ENCODE measurements at places on chromosomes 2 and 18.

DNA sequence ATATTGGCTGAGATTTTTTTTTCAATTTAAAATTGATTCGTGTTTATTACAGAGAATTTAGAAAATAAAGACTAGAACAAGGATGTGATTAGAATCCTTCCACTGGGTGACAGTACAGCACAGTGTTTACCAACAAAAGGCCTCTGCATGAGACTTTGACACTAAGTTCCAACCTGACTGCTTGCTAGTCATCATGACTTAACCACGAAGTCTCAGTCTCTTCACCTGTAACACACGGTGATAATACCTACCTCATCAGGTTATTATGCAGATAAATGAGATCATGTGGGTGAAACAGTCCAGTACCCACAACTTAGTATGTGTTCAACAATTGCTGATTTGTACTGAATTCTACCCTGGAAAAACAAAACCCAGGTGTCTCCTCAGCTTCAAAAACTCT is 151.2 kb downstream of the STK39 start:
- no peak for DNase-seq

DNA sequence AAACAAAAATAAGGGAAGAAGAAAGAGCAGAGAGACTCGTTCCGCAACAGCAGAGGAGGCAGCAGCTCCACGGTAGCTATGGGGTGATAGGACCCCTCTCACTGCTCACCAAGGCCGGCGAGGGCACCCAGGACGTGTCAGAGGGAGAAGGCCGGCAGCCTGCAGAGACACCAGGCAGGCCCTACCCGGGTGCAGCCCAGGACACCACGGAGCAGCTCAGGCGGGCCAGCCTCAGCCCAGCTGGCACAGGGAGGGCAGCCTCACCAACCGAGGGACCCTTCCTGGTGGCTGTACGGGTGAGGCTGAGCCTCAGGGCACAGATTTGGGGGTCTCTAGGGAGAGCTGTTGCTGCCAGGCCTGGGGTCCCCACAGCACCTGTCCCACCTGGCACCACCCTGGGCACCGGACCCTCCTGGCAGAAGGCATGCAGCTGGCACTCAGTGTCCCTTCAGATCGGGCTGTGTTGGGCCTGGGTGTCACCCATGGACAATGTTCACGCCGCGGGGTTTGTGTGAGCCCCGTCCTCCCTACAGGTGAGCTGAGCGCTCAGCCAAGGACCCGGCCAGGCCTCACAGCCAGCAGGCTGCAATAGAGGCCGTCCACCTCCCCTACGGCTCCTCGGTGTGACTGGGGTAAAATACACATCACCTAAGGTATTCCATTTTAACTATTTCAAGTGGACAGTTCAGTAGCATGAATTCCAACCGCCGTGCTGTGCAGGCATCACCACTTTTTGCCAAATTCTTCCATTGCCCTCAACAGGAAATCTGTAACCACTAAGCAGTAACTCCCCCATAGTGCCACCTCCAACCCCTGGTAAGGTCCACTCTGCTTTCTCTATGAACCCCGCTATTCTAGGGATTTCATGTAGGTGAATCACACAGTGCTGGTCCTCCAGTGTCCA is 21.6 kb downstream of the KCNG2 start:
- DNase-seq = no peak

- DNase-seq = no peak
These were observed 325.5 kb upstream of the MEIS1 start for GRCh38 chr2:66109419-66109818.

GRCh38 chr2:41420219-41420618 is 627.6 kb upstream of the PKDCC start:
- DNase-seq = no peak

DNA sequence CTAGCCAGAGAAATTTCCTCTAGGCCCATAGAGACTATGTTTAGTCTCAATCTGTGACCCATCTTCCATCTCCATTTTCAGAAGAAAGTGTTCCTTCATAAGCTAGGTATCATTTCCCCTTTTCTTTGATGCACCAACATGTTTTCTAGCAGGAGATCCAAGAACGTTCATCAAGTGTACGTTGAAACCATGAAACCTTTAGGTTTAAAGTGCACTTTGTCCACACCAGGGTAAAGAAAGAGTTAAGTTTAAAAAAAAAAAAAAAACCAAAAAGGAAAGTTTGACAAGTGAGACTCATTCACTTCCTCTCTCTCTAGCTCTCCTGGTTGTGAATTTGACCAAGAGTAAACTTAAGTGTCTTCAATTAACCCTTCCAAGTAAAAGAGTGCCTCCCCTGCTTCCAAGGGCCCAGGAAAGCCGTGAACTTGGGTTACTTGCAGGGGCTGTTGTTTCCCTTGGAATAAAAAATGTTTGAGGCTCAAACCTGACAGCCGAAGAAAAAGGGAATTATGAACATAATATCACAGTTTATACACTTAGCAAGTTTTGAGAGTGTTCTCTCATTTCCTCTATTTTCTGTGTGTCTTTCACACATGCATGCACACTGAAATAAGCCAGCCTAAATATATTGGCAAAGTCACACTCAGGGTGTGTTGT is 56.7 kb downstream of the LBH start:
- DNase-seq = no peak

DNA sequence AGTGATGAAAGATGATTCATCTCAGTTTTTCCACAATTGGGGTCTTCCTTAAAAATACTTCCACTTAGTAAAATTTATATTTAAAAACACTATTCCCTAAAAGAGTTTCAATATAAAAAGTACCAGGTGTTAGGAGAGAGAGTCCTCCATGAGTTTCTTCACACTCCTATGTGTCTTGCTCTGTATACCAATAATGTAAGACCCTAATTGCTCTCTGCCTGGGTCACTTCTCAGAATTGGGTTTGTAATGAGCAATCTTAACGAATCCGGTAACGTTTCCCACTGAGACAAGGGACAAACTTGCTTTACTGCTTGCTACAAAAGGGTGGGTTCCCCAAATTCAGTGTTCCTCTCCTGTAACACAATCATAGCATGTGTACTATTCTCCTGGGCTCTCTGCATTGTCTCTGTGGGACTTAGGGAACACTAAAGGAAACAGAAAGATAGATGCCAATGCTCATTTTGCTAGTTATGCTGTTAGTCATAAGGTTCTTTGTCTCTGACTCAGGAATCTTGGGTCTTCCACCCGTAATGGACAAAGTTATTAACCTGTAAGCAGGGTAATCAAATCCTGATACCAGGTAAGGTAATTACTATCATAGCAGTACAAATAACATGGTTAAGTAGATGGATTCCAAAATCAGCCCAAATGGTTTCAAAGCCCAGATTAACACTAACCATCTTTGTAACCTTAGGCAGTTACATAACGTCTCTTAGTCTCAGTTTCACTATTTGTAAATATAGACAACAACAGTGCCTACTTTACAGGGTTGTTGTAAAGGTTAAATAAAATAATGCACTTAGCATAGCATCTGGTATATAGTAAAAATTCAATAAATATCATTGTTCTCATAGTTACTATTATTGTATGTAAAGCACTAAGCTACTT is 46.3 kb downstream of the ITSN2 start:
- no peak for DNase-seq

DNA sequence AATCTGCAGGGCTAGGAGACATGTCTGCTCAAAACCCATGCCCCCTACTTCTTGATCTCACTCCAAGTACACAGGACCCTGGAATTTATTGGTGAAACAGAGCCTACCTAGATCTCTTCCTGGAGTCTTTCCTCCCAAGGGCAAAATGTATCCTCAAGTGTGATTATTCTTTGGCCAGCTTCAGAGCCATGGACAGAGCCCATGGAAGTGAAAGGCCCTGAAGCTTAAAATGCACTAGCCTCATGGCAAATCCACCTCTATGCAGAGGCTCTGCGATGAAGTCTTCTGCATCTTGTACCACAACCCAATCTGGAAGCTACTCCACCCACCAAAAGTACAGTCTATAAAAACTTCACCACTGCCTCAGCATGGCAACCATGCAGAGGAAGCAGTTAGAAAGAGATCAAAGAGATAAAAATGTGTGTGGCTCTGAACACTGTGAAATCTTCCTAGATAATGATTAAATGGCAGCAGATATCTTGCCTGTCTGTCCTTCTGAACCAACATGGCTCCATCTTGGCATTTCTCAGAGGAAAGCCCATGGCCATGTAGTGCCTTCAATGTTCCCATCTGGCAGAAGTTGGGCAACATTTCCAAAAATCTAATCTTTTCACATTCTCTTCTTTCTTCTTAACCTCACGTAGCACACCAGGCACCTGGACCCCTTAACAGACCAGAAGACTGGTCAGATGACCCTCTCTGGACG is 142.9 kb upstream of the KLF7 start:
- DNase-seq = no peak

DNA sequence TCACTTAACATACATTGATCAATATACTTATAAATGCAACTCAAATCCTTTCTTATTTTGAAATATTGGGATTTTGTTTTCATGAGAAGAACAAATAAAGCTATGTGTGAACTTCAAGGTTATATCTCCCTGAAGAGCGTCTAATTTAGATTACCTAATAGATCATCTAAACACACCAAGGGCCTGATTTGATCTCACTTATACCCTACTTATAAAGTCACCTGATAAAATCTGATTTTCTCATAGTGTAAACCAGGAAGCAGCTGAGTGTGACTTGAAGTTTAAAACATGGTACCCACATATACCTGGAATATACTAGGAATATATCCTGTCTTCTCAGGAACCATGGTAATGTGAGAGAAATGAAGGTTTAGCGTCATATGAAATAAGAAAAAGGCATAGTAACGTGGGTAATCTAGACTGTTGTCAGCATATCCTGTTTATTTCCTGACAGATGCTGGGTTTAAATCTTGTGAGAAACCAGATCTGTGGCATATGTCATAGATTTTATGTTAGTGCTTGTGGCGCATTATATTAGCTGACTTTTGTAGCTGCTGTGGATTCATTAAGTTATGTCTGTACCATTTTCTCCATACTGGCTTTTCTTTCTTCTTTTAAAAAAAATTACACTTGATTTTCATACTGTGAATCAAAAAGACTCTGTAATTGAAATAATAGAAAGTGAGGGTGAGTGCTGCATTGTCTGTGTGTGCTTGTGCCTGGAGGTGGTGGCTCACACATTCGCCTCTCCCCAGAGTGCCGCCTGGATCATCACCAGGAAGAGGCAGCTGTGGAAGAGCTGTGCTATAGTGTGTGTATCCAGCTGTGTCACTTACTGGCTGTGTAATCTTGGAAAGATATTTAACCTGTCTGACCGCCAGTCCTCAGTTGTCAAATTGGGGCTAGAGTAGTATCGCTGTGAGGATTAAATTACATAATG is 164.0 kb downstream of the MYO3B start:
- DNase-seq = no peak

DNA sequence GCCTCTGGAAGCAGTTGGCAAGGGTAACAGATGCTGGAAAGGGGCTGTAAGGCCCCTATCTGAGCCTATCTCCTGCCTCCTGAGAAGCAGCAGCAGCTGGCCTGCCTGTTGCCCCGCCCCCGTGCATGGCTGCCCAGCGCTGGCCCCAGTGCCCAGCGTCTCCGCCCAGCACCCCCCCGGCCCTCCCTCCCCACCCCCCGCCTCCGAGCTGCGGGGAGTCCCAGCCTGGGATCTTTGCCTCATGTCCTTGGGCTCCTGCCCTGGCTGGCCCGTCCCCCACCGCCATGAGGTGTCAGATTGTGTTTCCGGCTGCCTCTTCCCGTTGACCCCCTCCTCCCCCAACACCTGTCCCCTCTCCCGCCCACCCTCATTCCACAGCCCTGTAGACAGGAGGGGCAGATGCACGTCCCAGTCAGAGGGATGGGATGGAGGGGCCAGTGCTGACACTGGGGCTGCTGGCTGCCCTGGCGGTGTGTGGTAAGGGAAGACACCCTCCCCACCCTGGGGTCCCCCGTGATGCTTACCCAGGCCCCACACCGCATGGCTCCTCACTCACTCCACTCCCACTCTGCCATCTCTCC is at the start of gene CHRND:
TSS of gene CHRND (plus strand) at position 370 of the 581 bp plus-strand sequence. CDS start at position 426, 56 bp downstream.
- no peak for DNase-seq

DNA sequence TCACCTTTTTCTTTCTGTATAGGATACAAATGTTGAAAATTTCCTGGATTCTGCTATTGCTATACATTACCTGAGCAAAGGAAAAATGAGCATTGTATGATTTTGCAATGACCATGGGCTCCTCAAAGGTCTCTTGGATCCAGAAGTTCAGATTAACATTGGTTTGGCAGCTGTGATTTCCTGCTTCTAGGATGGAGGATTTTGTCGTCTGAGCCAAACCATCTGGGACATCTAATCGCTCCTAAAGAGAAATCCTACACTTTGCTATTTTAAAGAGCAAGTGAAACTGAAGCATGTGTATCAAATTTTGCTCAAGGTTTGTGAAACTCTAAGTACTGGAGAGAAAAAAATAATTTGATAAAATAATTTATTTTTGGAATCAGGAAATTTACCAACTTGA is 115.1 kb upstream of the ST6GAL2 start:
- DNase-seq = no peak

GRCh38 chr2:173858291-173858731 is 106.9 kb downstream of the SP3 start:
- DNase-seq = no peak

DNA sequence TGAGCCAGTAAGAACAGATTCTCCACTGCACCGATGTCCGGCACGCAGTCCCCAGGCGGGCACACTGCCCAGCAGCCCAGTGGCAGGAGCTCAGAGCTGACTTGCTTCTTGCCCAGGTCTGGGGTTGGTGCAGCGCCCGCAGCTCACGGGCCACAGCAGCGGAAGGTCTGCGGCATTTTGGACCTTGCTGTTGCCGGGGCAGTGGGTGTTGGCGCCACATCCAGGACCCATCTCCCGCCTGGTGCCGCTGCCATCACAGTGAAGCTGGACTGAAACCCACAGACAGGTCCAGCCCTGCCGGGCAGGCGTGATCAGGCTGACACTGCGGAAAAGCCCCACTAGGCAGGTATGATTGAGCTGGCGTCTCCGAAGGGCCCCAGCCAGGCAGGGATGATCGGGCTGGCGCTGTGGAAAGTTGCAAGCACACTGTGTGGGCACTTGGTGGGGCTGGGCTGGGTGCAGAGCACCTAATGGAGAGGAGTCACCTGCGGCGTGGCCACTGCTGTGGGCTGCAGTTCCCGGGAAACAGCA is 75.5 kb downstream of the SLC66A2 start:
- no peak for DNase-seq

Measured in amniotic stem cell (primary cell).